ENCODE measurements at places on chromosomes 13 and 19. TPM values are rescaled to one million over a fixed set of nuclear protein-coding genes. Genes with fewer than 3 reads are reported as not detected.

GRCh38 chr19:49515767-49516166 lies 3.3 kb downstream of the FCGRT start:
- DNase-seq: no peak

GRCh38 chr13:86974251-86974994 lies 696.7 kb upstream of the SLITRK5 start:
- DNase-seq: no peak

CGB2 gene
- total RNA-seq: not detected

GRCh38 chr19:17938092-17938845 lies 5.5 kb downstream of the CCDC124 start:
- DNase-seq: peak; percentile 92

GRCh38 chr19:47002853-47003610 lies 16.6 kb upstream of the NPAS1 start:
- DNase-seq: no peak

DNA sequence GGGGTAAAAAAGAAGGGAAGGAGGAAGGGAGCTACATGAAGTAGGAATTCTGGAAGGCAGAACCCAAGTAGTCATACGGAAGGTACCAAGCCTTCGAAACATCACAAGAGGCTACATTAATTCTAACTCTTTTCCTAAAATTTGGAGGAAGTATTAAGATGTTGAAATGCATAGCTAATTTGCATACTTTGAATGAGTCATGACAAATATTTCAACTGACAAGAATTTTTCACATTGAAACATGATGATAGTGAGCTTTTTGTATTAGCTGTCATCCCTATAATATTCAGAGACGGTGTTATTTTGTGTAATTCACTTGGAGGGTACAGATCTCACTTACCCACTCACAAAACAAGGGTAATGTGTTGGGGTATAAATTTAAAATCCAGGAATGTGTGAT lies 9.1 kb upstream of the ACOD1 start:
- DNase-seq: no peak

DNA sequence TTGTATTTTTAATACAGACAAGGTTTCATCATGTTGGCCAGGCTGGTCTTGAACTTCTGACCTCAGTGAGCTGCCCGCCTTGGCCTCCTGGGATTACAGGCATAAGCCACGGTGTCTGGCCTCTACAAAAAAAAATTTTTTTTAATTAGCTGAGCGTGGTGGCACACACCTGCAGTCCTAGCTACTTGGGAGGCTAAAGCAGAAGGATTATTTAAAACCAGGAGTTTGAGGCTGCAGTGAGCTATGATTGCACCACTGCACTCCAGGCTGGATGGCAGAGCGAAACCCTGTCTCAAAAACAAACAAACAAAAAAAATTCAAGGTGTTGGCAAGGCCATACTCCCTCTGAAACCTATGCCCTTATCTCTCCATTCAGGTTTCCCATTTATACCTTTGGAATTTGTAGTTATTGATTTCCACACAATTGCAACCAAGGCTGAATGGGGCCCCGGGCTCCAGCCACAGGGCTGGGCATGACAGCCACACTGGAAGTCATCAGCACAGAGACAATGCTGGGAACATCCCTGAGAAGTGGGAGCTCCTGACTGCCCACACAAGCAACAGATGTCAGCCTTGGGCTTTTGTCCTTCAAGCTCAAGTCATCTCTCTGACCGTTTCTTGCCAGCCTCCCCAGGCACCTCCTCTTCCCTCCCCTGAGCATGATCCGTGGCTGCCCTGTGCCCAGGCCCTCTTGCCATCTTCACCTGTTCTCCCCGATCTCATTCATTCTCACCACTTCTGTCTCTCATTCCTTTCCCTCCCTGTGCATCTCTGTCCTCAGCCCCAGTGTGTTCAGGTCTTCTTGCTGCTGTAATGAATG lies 27.2 kb upstream of the CALM3 start:
- DNase-seq: no peak

DNA sequence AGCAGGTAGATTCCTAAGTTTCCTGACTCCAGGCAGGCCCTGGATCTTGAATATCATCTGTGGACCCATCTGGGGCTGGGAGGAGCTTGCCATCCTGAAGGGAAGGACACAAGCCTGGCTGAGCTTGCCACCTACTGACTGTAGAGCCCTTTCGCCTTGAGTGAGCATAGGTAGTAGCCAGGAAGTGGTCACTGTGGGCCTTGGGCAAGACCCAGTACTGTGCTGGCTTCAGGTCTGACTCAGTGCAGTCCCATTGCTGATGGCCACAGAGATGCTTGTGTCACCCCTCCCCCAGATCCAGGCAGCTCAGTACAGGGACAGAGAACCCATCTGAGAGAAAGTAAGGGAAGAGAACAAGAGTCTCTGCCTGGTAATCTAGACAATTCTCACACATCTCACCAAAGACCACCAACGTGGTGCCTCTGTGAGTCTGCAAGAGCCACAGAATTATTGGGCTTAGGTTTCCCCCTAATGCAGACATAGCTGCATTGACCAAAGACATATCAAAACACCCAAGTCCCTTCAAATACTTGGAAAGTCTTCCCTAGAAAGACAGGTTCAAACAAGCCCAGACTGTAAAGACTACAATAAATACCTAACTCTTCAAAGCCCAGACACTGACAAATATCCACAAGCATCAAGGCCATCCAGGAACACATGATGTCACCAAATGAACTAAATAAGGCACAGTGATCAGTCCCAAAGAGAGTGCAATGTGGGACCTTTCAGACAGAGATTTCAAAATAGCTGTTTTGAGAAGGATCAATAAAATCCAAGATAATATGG lies 108.2 kb upstream of the WASF3 start:
- DNase-seq: no peak

LRRC8E gene
- not detected for total RNA-seq

MIPEP gene
- total RNA-seq: 17.0 TPM

GRCh38 chr13:71632721-71633120 lies 234.3 kb downstream of the DACH1 start:
- no peak for DNase-seq

ZNF600 gene
- 4.9 TPM for total RNA-seq

CA11 gene
- 14.9 TPM for total RNA-seq

DNA sequence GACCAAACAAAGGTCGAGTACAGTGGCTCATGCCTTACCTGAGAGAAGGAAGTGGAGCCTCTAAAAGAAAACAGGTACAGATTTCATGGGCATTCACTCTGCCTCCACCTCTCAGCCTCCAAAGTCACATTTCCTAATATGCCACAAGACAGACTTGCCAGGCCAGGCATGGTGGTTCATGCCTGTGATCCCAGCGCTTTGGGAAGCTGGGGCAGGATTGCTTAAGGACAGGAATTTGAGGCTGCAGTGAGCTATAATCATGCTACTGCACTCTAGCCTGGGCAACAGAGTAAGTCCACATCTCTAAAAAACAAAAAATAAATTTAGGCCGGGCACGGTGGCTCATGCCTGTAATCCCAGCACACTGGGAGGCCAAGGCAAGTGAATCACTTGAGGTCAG lies 10.9 kb upstream of the DNMT1 start:
- no peak for DNase-seq

GRCh38 chr13:21009036-21009435 lies 52.4 kb downstream of the LATS2 start:
- no peak for DNase-seq

ZSCAN4 gene
- total RNA-seq: not detected

SLC25A23 gene
- 16.2 TPM for total RNA-seq

- DNase-seq: peak; percentile 45
These were observed 9.6 kb downstream of the ABHD13 start for GRCh38 chr13:108227651-108228272.

- DNase-seq: no peak
These were observed 1.8 kb downstream of the F10 start for GRCh38 chr13:113124211-113124970.

DNA sequence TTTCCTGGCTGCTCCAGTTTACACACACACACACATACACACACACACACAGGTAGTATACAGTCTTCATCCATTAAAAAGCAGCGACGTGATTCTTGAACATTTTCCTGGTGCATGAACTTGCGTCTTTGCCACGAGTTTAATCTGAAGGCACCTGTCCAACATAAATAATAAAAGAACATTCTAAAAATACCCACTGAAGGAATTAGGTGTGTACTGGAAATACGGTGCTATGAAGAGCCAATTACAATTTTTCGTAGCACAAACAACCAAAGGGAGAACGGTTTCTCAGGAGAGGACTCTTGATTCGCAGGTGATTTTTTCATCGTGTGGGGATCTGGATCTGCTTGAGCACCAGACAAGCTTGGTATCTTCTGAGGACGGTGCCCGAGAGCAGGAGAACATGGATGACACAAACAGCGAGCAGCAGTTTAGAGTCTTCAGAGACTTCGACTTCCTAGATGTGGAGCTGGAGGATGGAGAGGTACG lies 61.2 kb downstream of the ZAR1L start:
- no peak for DNase-seq

DNA sequence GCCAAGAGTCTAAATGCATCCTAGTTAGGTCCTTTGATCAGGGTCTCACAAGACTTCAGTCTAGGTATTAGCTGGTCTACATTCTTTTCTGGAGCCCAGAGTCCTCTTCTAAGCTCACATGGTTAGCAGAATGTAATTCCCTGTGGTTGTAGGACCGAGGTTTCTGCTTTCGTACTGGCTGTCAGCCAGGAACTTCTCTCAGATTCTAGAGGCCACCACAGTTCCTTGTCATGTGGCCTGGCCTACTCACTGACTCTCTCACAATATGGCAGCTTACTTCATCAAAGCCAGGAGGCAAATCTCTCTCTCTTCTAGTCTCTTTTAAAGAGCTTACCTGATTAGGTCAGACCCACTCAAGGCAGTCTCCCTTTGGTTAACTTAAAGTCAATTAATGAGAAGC lies 82.9 kb downstream of the POU4F1 start:
- no peak for DNase-seq

GRCh38 chr19:9362905-9363304 lies at the start of gene ZNF177:
Gene ZNF177 (plus strand): TSS chr19:9363013. CDS start chr19:9378312, 15,299 bp downstream.
- DNase-seq: peak; percentile 6

- DNase-seq: no peak
These were observed 214.4 kb upstream of the IRS2 start for GRCh38 chr13:110000534-110001345.

DNA sequence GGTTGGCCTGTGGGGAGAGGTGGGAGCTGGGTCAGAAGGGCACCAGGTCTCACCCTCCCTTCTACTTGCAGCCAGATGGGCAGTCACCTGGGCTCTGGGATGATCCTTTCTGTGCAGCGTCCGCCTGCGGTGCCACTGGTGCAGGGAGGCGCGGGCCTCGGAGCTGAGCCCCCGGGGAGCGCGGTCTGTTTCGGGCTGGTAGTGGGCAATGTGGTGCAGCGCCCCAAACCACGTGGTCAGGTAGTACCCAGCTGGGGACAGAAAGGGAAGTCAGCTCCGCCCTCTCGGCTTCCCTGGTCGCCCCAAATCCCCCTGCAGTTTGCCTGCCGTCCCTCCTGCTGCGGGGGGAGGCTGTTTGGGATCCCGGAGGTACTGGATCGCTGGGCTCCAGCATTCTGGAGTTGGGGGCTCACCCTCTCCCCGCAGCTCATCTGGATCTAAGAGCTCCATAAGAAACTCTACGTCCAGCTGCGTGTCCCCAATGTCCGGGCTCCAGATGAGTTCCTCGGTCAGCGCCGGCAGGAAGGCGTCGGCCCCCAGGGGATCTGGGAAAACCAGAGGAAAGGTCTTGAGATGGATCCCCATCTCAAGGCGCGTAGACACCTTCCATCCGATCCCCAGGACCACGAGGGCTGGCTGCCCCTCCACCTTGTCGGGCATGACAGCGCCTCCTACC lies 8.8 kb downstream of the RINL start:
- DNase-seq: peak; percentile 41

KATNAL1 gene
- total RNA-seq: 8.3 TPM

- DNase-seq: no peak
These were observed 64.3 kb downstream of the ZNF66 start for GRCh38 chr19:20840371-20840770.

DNA sequence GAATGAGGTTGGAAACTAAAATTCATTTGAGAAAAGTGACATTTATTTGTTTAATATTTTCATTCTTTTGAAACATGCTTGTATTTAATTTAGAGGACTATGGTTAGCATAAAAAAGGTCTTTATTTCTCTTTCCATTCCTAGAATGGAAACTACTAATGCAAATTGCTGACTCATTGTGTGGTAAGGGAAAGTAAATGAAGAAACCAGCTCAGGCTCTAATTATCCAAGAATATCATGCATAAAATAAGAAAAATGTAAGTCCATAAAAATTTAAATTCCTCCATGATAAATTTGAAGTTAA lies 777.0 kb upstream of the SLITRK1 start:
- no peak for DNase-seq

- DNase-seq: no peak
These were observed 199.9 kb downstream of the DIAPH3 start for GRCh38 chr13:59963827-59964226.

DNA sequence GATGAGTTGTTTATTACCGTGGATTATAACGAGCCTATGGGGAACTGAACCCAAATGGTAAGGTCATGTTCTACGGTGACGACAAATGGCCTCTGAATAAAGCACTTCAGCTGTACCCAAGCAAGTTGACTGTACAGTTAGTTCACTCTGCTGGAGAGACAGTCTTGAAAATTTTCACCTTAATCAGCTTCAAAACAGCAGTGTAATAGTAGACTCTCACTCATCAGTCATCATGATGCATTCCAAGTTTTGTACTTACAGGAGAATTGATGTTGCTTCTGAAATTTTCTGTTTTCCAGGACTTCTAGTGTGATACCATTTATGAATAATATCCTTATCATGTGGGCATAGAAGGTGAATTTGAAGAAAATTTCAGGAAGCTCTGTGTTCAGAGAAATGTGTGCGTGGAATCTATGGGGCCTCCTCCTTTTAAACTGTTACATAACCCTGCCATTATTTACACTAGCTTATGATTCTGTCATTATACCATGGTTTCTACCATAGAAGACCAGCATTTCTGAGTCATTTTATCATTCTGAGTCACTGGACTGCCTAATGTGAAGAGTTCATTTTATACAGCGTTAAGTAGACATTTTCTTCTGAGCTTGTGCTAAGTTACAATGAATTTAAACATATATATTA lies 96.9 kb downstream of the WDFY2 start:
- no peak for DNase-seq

- no peak for DNase-seq
These were observed 19.2 kb downstream of the DNM2 start for GRCh38 chr19:10736916-10737551.

DNA sequence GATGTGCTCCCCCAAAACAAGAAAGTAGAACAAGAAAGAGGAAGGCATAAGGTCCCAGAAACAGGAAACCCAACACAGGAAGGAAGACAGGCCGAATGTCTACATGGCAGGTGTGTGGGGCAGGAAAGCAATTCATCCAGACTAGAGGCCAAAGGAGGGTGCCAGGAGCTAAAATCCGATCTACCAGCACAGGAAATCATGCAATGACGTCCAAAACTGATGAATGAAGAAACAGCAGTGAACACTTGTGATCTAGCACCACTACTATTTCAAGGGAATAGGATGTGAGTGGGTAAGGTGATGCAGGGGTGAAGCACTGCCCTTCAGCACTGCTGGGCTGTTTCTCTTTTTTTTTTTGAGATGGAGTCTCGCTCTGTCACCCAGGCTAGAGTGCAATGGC lies 59.1 kb downstream of the DOCK9 start:
- peak; percentile 49 for DNase-seq

CYP2F1 gene
- total RNA-seq: not detected

NDFIP2 gene
- 90.8 TPM for total RNA-seq

GRCh38 chr13:73141292-73141771 lies 82.5 kb downstream of the KLF5 start:
- no peak for DNase-seq

Data from activated naive CD4-positive, alpha-beta T cell treated with anti-CD3 and anti-CD28 coated beads for 36 hours (primary cell).